ENCODE measurements at places on chromosomes 1 and 21.
A peak's percentile ranks its signal among the peaks of the same experiment; 100 is the strongest.

- peak; percentile 82 for DNase-seq
Observed at GRCh38 chr1:118335331-118335732, 150.3 kb upstream of the SPAG17 start.

GRCh38 chr1:3596663-3597598, 14.4 kb downstream of the MEGF6 start:
- DNase-seq = no peak

DNA sequence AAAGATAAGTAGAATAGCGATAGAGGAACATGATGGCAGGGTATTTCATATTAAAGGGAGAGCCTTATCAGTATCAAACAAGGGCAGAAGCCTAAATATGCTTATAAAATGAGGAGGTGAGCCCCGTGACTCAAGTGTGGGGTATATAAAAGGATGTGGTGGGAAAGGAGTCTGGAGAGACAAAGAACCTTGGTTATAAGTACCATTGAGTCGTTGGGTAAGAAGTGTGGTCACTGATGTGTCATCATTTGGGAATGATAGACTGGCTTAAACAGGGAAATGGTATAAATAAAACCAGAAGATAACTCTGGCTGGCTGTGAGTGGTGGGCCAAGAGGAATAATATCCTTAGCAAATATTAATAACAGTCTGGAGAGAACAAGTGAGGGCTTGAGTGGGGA, 10.9 kb upstream of the CD5L start:
- DNase-seq = peak; percentile 31

DNA sequence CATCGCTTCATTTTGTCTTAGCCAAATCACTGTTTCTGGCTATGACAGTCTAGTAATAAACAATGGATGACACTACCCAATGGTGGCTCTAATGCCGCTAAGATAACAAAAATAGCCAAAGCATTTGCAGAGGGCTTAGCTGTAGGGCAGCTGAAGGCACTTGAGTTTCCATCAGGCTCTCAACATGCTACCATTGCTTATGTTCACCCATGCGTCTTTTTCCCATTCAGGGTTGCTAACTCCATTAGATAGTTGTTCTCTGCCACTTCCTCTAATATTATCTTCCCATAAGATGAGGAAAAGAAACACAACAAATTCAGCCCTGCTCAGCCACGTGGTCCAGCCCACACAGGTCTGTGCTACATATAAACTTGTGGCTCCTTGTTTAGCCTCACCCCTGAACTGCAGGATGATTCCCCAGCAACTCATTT, 159.6 kb downstream of the TOMM20 start:
- DNase-seq = no peak

GRCh38 chr1:59601041-59601441, 213.7 kb upstream of the HOOK1 start:
- DNase-seq = no peak

- DNase-seq = peak; percentile 36
Observed at GRCh38 chr1:209406168-209406567, 177.3 kb upstream of the CAMK1G start.

- DNase-seq = no peak
Observed at GRCh38 chr21:43034826-43035225, 40.8 kb downstream of the CBS start.

DNA sequence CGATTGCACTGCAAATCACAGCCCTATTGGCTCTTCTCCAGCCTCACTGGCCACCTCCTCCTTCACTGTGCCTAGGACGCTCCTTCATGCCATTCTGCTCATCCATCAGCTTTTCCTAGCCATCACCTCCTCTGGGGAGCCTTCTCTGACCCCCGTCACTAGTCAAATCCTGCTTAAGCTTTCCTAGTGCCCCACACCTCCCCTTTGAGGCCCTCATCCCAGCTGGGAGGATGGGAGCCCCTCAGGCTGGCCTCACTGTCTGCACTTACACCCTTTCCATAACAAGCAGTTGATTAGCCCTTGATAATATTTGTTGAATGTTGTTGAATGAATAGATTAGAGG, 50.7 kb downstream of the KLHDC7A start:
- no peak for DNase-seq

DNA sequence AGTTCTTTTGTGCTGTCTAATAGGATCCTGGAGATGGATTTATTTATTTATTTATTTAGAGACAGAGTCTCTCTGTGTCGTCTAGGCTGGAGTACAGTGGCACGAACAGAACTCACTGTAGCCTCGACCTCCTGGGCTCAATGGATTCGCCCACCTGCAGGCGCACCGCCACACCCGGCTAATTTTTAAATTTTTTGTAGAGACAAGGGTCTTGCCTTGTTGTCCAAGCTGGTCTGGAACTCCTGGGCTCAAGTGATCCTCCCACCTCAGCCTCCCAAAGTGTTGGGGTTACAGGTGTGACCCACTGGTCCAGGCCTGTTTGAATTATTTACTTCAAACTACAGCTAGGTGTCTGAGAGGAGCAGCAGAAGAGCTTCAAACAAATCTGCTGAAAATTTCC, 9.6 kb upstream of the SPEN start:
- DNase-seq = no peak

DNA sequence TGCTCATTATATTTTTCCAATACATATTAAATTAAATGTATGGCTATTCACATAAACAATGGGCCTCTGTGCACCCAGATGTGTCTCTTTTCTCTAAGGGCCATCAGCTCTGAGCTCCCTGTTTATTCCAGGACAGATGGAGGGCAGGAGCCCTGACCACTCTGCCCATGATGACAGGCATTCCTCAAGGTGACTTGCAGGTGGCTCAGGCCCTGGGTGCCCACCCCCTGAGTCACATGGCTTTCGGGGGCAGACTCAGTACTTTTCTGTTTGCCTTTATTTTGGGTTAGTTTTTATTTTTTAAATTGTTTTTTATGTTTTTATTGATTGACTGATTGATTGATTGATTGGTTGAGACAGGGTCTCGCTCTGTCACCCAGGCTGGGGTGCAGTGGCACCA, 6.4 kb upstream of the LRP8 start:
- DNase-seq = no peak

- DNase-seq = peak; percentile 73
Observed at GRCh38 chr21:26130249-26130881, 40.2 kb downstream of the APP start.

GRCh38 chr1:28200234-28200873, 23.9 kb upstream of the PTAFR start:
- no peak for DNase-seq

DNA sequence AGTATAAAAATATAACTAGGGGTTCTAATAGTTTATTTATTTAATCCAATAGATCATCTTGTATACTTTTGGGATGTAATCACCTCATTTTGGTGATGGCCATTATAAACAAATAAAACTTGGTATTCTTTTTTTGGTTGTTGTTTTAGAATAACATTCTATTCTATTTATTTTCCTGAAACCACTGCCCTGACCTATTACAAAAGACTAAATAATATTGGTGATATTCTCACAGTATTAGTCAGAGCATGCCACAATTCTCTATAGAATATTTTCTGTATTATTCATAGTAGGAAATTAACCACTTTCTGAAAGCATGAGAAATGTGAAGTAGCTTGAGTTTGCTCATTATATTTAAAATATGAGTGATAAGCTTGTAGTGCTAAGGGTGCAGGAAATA, 54.1 kb upstream of the LRRC7 start:
- DNase-seq = peak; percentile 26

GRCh38 chr1:162389021-162389818, 7.7 kb downstream of the C1orf226 start:
- peak; percentile 70 for DNase-seq

- peak; percentile 26 for DNase-seq
Observed at GRCh38 chr1:9410737-9411297, 118.1 kb downstream of the SPSB1 start.

DNA sequence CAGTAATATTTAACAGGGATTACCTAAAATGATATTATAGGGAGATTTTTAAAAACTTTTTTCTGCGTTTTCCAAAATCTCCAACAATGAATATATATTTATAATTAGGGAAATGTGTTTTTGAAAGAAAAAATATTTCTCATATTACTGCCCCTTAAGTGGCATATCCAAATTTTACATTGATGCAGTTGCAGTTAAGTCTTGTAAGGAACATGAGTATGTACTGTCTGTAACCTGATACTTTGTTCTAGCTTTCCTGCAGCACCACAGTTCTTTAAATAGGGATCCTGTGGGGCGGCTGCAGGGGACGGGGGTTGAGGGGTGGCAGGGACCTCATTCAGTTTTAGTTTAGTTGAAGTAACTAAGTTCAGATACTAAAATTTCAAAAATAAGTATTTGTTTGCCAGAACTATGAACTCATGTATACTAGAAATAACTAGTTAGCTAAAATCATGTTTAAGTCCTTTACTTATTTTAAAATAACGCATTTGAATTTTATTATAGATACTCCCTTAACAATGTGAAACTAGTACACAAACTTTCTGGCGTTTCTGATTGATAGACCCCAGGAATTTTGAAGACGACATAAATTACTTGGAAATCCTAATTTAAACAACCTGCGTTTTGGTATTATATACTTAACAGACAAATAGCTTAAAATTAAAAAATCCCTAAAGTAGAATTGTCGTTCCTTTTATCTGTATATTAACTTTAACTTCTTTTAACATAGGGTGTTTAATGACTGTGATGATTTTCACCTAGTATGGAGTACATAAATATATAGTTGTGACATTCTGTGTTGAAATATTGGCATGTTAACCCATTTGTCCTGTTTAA, 639 bp upstream of the DNAJB4 start:
- DNase-seq = peak; percentile 83

GRCh38 chr1:85494904-85495266, 29.9 kb upstream of the DDAH1 start:
- peak; percentile 39 for DNase-seq

DNA sequence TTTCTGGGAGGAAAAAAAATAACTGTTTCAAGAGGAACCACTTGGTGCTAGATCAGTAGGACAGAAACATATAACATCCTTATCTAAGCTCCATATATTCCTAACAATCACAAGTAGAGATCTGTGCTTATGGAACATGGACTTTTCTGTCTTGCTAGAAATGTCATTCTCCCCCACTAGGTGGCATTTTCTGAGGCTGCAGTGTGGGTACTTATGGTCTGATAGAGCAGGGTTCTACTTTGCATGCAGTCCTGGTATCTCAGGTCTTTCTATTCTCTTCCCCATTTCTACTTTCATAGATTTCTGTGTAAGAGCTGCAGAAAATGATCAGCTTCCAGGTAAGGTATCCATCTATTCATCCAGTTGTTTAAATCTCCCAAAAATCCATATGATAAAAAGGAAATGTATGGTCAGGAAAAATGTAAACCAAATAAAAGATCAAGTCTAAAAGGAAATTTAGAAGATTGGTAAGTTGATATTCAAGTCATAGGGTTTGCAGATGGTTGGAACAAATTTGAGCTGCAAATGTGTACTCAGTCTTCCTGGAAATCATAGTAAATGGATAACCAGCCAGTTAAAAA, 1.5 kb downstream of the ZNF684 start:
- DNase-seq = peak; percentile 65

DNA sequence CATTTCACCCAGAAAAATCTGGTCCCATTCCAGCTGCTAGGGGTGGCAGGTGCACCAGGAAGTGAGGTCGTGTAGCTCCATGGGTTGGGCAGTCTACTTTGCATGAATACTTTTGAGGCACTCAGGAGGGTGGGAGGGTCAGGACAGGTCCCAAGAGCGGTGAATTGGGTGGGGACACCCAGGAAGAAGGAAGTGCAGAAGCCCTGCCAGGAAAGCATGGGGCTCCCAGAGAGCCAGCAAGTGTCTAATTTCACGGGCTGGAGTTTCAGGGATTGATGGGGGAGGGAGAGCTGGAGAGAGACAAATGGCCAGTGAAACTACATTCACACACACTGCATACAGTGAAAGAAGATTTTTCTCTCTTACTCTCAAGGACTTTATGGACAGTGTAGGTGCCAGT, 137.8 kb downstream of the GALNT2 start:
- DNase-seq = no peak
